ENCODE measurements at places on chromosomes 7 and 10.
A peak's percentile ranks its signal among the peaks of the same experiment; 100 is the strongest.

DNA sequence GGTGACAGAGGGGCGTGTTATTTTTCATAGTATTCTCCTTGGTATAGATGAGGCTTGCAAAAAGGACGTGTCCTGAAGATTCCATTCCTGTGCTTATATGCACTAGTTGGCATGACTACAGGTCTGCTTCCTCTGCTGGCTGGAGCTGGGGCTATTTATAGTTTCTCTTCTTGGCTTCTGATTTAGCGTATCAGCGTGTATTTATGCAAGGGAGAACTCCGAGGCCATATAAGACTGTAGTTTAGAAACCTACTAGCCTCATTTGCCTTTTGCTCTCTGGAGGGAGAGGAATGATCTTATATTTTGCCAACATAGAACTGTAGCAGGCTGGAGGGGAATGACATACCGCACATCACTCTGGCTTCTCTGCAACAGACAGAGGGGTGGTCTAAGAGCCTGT is 39.7 kb downstream of the CACNB2 start:
- DNase-seq, result no peak

- peak; percentile 69 for DNase-seq
These were observed 103.0 kb upstream of the KLF6 start for GRCh38 chr10:3887885-3888476.

- no peak for DNase-seq
These were observed 46.4 kb downstream of the ABCB5 start for GRCh38 chr7:20661884-20662283.

GRCh38 chr10:124220971-124221355 is 127.6 kb upstream of the CHST15 start:
- no peak for DNase-seq

GRCh38 chr7:1986366-1987083 is 246.2 kb downstream of the MAD1L1 start:
- no peak for DNase-seq

DNA sequence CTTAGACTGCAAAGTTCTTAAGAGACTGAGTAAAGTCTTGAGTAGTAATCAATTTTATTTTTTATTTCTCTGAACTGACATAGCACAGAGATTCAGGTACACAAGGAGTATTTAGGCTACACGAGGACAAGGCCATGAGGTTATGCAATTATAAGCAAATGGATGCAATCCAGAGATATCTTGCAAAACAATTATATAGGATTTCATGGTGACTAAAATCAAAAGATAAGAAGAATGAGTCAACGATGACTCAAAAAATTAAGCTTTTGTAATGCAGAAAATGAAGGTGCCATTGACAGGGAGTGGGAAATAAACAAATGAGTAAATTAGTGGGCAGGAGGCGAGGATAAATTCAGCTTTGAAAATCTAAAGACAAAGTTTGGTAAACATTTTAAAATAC is 66.7 kb upstream of the MYO3A start:
- DNase-seq, result no peak

GRCh38 chr10:126294451-126294850 is 93.8 kb downstream of the ADAM12 start:
- DNase-seq, result no peak

- DNase-seq, result no peak
These were observed 26.2 kb downstream of the VSIR start for GRCh38 chr10:71747039-71747531.

- no peak for DNase-seq
These were observed 6.5 kb upstream of the DENND2A start for GRCh38 chr7:140646931-140647647.

GRCh38 chr10:116215651-116216050 is 57.4 kb downstream of the GFRA1 start:
- no peak for DNase-seq

DNA sequence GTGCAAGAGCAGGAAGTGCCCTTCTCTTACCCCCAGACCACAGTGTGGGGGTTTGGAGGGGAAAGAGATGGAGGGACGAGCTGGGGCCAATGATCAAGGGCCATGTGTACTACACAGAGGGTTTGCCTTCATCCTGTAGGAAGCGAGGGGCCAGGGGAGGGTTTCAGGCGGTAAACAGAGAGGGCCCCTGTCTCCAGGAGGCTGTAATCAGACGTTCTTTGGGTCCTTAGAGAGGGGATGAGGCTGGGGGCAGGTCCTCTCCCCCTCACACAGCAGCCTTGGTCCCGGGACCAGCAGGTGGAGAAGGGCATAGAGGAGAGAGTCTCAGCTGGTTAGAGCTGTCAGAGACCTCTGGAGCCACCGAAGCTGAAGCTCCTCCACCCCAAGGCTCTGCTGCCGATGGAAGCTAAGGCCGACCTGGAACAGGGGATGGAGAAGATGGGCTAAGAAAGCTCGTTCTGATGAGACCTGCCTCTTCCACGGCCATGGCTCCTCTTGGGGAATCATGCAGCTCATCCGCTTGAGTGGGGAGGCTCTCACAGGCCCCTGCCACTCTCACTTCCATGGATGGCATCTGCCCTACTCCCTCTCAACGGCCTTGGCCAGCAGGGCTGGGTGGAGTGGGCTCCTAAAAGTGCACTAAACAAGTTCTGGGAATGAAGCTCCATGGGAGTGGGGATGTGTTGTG is 3.5 kb downstream of the LOXL4 start:
- no peak for DNase-seq

DNA sequence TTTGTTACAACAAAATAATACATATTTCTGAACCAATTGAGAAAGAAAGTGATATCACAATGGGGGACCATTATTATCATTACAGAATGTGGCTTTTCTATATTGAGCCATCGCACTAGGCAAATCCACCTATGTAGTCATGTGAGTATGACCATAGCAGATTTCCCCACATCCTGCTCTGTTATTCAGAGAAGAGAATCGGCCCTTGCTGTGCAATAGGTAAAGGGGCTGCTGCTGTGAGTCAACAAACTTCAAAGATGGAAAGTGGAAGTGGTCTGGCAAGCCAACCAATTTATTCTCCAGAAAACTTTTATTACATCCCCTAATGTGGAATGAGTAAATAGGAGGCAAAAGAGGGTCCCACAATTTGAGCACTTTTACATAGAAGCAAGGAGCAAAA is 573.4 kb downstream of the ETV1 start:
- no peak for DNase-seq

DNA sequence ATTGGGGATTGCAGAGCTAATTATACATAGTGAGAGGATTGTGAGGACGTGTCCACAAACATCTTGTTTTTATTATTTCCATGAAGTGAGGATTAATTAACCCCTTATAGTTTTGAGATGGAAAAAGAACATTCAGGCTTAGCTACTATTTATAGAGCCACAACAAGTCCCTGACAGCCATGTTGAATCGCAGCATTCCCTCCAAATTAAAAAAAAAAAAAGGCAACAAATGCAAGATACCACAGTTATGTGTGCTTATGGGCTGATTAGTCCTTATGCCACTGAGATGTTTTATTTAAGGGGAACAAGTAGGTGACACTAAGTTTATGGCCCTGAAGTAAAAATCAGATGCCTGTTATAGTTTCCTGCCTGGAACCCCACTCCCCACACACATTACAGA is 350.3 kb downstream of the GPAM start:
- no peak for DNase-seq

GRCh38 chr10:129541200-129541599 is 74.2 kb downstream of the MGMT start:
- no peak for DNase-seq

- DNase-seq, result no peak
These were observed 212.7 kb downstream of the ADK start for GRCh38 chr10:74363727-74364126.

GRCh38 chr10:89478739-89479654 is 56.4 kb downstream of the SLC16A12 start:
- DNase-seq, result no peak

DNA sequence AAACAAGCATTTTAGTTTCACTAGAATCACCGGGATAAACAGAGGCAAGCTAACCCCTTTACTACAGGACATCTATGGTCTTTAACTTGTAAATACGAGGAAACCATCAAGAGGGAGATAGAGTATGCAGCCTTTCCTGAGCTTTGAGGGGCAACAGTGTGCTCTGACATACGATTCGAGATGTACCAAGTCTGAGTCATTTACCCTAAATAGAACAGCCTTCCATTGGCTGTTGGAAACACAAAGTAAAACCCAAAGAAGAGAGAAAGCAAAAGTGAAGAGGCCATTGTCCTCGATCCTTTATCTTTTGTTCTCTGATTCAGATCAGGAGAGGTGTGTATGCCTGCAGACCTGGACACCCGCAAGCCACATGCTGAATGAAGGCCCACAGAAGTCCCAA is 289.5 kb downstream of the KCNMA1 start:
- no peak for DNase-seq

DNA sequence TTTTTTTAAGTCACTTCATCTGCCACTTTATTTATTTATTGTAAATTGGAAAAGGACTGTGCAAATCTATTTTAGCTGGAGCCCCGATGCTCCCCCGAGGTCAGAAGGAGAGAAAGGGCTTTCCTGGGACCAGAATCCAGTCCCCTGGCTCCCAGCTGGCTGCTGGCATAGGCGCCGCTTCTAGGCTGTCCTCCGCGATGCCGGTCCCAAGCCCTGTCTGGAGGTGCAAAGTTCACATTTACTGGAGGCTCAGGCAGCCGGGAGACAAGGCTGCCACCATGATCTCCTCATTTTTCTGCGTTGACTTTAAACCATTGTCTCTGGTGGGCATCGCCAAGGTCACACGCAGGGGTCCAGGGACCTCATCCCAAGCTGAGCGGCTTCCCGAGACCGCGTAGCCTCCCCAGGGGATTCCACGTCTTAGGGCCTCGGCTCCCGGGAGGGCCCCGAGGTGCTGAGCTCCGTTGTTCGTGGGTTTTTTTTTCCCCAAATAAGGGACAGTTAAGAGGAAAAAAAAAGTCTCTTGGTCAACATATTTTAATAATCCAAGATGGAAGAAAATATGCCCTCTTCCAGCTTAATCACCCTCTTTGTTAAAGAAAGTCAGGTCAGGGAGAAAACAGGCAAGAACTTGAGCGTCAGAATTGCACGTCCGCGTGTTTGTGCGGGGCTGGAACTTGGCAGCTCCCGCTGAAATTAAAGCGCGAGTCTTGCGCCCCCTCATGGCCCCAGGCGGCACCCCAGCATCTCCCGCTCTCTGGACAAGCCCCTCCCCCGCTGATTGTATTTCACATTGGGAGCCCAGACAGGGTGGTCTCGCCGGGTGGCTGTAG is 11.9 kb downstream of the RGR start:
- DNase-seq, result peak; percentile 7

DNA sequence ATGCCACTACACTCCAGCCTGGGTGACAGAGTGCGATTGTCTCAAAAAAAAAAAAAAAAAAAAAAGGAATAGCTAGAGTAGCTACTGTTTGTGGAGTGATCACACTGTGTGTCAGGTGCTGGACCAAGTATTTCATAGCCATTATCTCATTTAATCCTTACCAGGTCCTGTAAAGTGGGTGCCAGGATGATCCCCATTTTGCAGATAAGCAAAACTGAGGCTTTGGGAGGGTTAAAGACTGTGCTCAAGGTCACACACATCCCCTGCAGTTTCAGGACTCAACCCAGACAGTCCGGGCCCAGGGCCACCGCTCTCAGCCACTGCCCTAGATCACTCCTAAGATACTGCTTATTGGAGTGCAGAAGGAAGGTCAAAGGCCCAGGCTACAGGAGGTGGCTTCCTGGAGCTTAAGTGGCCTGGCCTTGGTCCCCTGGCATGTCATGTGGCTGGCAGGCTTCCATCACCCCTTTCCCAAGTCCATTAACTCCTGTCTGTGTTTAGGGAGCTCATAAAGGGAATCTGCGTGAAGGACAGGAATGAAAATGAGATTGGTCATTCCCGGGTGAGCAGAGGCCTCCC is 12.4 kb upstream of the WBP1L start:
- no peak for DNase-seq

- no peak for DNase-seq
These were observed 435.0 kb downstream of the AUTS2 start for GRCh38 chr7:70033226-70033625.

DNA sequence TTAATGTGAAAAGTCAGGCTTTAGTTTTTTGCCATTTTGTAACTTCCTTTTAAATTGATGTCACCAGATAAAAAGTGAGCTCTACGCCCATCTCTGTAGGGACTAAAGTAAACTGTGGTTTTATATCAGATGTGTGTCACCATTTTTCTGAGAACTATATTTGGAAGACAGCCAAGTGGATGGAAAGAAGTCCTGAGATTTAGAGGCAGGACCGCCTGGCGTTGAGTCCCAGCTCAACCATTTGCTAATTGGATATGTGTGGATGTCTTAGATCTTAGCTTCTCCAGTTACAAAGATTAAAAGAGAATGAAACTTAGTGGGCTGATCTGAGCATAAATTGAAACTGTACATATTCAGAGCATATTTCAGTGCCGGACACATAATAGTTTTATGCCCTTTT is 691.6 kb upstream of the CELF2 start:
- DNase-seq, result no peak

- peak; percentile 53 for DNase-seq
These were observed 328 bp downstream of the ESYT2 start for GRCh38 chr7:158829021-158829341.

- no peak for DNase-seq
These were observed 63.3 kb upstream of the PAPSS2 start for GRCh38 chr10:87596351-87596750.

DNA sequence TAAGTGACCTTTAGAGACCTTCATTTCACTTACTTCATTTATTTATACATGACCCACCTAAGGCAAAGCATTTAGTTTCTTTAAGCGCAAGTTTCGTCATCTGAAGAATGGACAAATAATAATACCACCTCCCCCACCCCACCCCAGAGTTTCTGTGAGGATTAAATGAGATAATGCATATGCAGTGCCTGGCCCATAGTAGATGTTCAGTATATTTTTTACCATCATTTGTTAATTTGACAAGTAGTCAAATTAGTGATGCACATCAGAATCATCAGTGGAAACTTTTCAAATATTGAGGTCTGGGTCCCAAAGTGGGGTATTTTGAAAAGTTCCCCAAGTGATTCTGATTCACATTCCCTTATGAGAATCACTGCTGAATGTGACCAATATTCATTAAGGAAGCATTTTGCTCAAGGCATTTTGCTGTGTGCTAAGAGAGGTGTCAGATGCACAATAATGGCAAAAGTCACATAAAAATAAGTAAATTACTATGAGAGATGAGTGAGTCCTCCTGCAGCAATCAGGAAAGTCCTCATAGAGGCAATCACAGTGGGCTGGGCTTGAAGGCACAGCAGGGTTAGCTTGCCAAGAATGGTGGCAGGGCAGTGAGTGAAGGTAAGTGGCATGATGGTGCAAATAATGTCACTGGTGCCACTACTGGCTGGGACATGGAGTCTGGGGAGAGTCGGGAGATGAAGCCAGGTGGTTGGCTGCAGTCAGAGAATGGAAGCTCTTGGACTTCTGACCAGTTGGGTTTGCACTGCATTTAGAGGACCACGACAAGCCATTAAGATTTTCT is 244.1 kb downstream of the PTEN start:
- DNase-seq, result no peak

DNA sequence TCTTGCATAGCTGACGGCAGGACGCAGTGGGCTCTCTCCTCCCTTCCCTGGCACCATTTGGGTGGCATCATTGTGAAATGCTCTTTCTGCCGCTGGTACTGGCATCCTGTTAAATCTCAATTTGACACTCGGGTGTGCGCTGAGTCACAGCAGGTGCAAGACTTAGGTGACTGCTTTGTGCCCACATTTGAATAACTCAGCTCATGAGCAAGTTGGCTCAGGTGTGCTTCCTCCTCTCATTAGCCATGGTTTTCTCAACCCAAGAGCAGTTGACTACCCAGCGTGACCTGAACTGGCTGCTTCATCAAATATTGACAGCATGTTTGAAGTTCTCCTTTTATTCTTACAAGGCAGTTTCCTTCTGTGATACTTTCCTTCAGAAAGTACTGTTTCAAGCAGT is 24.6 kb upstream of the NFE2L3 start:
- no peak for DNase-seq

- no peak for DNase-seq
These were observed 244.2 kb downstream of the CCDC3 start for GRCh38 chr10:12757351-12757750.
